Activated B cell treated with CpG ODN at 0.5 μM for 24 hours (primary cell): ENCODE measurements at places on chromosomes 12 and 14.

DNA sequence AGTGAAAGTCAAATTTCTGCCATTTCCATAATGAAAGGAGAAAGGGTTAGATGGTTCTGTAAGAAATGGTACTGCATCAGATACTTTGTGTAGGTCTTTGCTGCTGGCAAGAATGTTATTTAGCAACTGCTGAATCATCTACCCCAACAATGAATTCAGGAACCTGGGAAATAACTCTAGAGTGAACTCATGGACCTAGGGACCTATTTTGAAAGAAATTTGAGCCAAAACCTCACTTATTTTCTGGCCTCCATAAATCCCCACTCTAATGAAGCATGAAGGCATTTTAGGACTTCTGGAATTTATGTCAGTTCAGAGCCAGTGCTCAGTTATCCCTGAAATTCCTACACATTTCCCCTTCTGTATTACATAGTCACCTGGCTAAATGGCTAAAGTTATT, 50.9 kb upstream of the CPNE8 start:
- DNase-seq: no peak

GRCh38 chr12:3296409-3296701, 194.6 kb upstream of the PRMT8 start:
- DNase-seq: no peak

GRCh38 chr12:47651368-47652254, 54.2 kb downstream of the RPAP3 start:
- no peak for DNase-seq

- no peak for DNase-seq
Observed at GRCh38 chr12:96112733-96113132, 77.3 kb upstream of the LTA4H start.

GRCh38 chr14:95413289-95414215, 93.8 kb upstream of the CLMN start:
- DNase-seq: no peak

DNA sequence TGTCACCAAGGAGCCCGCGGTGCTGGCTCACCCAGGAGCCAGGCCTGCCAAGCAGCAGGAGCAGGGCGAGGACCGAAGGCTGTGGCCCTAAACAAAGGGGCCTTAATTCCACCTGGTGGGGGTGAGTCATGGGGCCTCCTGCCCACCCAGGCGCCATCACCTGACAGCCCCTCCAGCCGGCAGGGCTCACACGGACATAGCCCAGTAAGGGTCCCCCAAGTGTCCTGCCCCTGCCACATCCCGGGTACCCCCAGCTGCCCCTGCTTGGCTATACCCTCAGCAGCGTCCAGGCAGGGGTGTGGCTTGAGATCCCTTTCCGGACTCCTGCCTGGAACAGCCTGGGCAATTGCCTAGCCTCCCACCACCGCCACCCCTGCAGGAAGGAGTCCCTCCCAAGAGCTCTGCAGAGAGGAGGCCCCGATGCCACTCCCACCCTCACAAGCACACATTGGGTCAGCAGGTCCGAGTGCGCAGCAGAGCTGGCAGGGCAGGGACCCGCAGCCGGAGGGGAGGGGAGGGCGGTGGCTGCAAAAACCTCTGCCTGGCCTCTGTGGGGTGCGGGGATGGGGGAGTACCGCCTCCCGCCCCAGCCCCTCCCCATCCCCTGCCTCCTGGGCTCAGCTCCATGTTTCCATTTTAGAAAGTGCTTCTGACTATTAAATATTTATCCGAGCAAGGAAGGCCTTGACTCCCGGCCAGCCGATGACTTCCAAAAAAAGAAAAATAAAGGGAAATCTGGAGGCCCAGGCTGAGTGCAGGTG, 4.6 kb downstream of the AHNAK2 start:
- DNase-seq: no peak
